ENCODE measurements at places on chromosomes 4 and X. TPM values are rescaled to one million over a fixed set of nuclear protein-coding genes. Genes with fewer than 3 reads are reported as not detected.

- DNase-seq = no peak
Measured at GRCh38 chr4:127394516-127394915, 238.2 kb upstream of the INTU start.

- DNase-seq = no peak
Measured at GRCh38 chr4:120826853-120827252, 95.7 kb downstream of the PRDM5 start.

DNA sequence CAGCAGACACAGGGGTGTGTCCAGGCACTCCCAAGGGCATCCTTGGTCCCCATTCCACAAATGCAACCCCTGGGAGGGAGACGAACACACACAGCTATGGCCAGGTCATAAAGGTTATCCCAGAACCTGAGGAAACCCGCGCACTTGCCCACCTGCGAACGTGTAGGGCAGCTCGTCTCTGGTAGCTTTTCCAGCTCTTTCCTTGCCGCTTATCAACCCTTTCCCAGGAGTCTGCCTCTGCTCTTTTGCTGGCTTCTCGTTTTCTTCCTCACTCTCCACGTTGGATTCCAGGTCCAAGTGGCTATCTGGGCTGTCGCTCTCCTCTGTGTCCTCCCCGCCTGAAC lies 13.5 kb downstream of the NOP14 start:
- DNase-seq = no peak

GRCh38 chrX:65643531-65644052 lies 23.9 kb upstream of the MSN start:
- no peak for DNase-seq

SORBS2 gene
- polyA plus RNA-seq = 21.3 TPM

GRCh38 chr4:142777045-142777743 lies 68.9 kb downstream of the INPP4B start:
- no peak for DNase-seq
